Tibial artery (tissue), 4 donors: ENCODE measurements at places on chromosomes 2 and 18.

DNA sequence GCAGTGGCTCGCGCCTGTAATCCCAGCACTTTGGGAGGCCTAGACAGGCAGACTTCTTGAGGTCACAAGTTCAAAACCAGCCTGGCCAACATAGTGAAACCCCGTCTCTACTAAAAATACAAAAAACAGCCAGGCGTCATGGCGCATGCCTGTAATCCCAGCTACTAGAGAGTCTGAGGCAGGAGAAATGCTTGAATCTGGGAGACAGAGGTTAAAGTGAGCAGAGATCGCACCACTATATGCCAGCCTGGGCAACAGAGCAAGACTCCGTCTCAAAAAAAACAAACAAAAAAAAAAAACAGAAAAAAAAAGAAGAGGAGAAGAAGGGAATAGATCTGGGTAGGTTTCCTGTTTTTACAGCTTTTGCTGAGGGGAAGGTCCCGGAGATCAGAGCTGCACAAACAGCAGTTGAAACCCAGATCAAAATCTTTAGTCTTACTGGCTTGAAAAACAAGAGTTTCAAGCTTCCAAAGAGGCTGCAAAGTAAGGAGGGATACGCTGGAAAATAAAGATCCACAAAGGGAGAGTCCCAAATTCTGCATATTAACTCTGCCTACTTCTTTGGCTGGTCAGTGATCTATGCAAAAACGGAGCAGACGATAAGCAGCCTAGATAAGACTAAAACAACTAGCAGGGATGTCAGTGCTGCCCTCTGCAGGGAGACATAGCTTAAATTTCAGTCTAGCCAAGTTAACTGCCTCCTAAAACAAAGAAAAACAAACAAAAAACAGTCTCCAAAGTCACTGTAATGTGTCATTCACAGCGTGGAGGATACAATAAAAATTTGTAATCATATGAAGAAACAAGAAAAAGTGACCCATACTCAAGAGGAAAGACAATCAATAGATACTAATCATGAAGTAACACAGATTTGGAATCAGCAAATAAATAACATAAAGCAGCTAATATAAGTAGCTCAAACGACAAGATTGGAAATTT, 74.1 kb downstream of the TLK1 start:
- DNase-seq, result no peak

DNA sequence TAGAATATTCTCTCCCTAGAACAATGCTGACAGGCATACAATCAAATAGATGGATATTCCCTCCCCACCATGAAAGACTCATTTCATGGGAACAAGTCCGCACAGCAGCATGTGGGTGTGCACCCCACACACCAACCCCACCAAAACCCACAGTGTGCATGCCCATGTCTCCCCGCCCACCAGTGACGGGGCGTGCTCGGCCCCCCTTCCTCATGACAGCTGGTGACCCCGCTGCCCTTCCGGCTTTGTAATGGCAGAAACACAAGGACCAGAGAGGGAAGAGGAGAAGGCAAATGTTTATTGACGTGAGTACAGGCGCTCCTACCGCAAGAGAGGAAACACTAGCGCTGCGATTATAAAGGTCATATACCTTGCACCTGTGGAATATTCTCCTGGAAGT, 30.8 kb upstream of the ODC1 start:
- peak; percentile 24 for DNase-seq

- no peak for DNase-seq
Measured at GRCh38 chr2:236747925-236748324, 178.3 kb downstream of the ACKR3 start.

GRCh38 chr18:8757396-8757997, 52.1 kb downstream of the MTCL1 start:
- DNase-seq, result no peak

GRCh38 chr2:239751679-239752355, 273.3 kb downstream of the NDUFA10 start:
- no peak for DNase-seq

DNA sequence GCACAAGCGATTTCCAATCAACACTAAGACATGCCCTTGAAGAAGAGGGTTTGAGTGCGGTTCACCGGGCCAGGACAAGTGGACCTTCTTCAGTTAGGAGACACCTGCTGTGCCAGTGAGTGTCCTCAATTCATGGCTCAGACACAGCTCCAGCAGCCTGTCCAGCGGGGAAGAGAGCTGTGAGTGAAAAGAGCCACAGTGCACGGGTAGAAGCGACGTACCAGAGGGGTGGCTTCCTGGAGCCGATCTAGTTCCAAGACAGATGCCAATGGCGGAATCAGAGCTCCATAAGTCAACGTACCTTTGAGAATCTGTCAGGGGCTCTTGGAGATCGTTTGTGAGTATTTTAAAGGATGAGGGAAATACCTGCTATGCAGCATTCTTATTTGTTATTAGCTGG, 119.9 kb upstream of the SALL3 start:
- DNase-seq, result no peak
